IPS DF 19.7 (cell line): ENCODE measurements at places on chromosomes 13 and 19.

DNA sequence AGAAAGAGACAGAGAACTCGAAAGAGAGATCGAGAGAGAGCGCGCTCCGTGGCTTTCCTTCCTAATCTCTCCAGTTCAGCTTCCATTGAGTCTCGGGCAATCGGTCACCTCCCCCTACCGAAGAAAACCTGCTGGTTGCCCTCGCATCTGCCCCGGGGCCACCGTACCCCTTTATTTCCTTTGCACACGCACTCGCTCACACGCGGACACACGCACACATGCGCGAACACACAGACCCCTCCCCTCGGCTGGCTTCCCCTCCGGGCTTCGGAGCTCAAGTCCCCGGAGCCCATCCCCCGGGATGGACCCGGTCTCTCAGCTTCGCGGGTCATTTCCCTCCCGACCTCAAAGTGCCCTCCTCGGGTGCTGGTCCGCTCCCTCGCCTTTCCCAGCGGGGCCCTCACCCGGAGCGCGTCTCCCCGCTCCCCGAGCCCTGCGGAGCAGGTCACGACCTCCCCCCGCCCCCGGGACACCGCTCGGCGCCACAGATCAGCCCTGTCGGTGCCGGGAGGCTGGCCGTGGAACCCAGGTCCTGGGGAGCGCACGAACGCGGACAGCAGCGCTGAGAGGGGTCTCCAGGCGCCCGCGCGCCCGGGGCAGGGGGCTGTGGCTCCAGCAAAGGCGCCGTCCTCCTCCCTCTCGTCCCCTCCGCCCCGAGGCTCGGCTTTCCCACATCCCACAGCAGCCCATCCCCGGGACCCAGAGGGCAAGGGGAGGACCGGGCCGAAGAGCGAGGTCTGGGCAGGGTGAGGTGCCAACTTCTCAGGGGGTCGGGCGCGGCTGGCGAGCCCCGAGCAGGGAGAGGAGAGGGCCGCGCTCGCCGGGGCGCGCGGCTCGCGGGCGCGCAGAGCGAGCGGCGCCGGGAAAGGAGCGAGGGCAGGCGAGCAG is 1.8 kb downstream of the DACH1 start:
- no peak for DNase-seq

DNA sequence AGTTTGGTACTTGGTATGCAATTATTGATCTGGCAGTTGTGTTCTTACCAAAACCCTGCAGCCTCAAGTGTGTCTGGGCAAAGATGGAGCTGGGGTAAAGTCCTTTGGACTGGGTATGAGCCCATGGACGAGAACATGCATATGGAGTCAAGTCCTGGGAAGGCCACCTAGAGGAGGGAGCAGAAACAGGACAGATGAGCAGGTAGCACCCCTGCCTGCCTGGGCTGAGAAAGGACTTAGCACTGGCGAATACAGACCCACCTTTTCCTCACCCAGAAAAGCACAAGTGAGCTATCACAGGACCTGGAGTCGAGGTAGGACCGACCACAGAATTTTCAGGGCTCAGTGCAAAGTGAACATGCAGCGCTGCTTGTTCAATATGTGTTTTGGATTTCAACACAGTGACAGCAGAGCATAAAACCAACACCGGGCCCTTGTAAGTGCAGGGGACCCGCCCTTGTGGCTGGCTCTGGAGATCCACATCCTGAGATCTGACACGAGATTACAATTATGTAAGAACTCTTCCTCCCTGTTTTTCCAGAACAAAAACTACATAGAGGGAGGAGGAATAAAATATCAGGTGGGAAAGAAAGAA is 25.9 kb downstream of the IGFL2 start:
- no peak for DNase-seq

DNA sequence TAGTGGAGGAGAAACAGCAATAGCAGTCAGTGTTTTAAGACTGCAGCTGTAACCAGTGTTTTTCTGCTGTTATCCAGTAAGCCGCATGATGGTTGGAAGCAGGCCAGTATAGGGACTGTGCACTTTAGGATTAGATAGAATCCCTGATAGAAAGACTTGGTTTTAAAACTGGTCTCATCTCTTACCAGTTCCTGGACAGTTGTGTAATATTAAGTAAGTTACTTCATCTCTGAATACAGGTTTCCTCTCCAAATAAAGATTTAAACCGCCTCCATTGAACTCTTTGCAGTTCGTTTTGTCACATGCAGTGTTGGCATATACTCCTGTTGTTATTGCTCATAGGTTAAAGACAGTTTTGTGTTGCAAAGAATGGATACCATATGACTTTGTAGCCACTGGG is 25.6 kb downstream of the URI1 start:
- no peak for DNase-seq

DNA sequence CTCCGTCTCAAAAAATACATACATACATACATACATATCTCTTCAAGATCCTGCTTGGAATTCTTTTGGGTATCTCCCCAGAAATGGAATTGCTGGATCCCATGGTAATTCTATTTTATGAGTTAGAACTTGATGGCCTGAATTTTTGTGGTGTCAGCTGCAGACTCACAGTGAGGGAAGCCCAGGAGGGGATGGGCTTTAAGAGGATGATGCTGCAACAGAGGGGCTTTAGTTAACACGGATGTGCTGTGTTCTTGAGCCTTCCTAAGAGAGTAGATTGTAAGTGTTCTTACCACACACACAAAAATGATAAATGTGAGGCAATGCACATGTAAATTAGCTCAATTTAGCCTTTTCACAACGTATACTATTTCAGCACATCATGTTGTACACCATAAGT is 31.8 kb downstream of the CACNG6 start:
- DNase-seq: no peak

- DNase-seq: no peak
Measured at GRCh38 chr13:98972627-98973026, 5.2 kb downstream of the DOCK9 start.

- no peak for DNase-seq
Measured at GRCh38 chr13:98570929-98571372, 6.0 kb downstream of the STK24 start.

DNA sequence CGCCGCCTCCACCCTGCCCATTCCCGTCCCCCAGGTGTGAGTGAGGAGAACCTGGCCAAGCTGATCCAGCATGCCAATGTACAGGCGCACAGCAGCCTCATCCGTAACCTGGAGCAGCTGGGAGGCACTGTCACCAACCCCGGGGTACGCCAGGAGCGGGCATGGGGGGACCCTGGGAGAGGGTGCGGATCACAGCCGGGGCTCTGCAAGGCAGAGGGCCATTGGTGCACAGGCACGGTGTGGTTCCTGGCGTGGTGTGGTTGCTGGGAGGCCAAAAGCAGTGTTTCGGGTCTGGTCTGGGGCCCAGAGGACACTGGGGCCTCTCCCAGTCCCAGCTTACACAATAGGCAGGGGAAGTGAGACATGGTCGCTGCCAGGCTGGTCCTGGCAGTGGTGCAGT is 8.3 kb downstream of the STXBP2 start:
- no peak for DNase-seq

DNA sequence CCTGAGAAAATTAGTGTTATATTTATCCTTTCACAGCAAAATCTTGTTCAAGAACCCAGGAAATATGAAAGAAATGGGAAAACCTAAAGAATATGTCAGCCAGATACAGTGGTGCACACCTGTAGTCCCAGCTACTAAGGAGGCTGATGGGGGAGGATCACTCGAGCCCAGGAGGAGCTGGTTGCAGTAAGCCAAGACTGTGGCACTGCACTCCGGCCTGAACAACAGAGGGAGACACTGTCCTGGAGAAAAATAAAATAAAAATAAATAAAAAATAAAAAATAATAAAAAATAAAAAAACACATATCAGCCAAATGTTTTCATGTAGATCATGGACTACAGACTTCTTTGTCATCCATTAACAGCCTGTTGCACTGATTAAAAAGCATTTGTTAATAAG is 244.8 kb upstream of the KLHL1 start:
- DNase-seq: no peak

DNA sequence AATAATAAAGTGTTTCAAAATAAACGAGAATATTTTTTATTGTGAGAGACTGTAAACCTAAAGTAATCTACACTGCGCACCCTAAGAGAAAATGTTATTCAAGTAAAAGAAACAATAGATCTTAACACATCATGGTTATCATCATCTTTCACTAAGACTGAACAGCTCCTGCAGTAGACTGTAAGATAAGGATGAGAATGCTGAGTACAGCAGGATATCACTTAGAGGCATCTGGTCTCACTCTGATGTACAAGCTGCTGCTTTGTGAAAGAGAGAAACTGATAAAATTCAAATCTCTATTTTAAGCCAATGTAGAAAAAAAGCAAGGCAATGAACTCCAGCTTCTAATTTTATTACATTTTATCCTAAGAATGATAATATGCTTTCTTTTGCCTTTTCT is 261.7 kb upstream of the HTR2A start:
- no peak for DNase-seq

DNA sequence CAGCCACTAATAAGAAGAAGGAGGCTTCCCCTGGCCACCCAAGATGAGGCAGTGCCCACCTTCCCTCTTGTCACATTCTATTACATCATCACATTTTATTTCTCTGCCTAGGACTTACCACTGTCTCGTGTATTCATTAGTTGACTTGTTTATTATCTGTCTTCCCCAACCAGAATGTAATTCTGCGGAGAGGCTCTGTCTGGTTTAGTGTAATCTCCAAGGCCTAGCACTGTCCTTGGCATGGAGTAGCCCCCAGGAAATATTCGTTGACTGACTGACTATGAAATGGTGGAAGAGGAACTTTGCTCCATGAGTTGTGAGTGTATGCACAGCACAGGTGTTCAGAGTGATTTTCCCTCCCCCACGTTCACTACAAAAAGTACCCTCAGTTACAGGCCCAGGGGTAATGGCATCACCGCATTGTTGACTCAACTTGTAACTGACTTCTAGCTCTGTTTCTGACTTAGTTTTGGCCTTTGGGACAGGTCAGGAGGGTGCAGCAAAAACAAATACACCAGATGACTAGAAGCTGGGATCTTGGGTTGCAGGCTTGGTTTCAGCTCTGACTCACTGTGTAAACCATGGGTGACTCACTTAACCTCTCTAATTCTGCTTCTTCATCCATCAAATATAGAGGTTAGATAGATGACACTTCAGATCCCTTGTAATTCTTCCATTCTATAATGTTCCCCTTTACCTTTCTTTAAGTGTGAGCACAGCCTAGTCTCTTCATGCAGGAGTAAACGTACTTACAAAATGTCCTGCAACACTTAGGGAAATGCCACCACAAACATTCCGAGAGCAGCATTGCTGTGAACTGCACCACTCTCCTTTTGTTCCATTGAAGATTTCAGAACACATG is 229.7 kb downstream of the KCNRG start:
- no peak for DNase-seq

DNA sequence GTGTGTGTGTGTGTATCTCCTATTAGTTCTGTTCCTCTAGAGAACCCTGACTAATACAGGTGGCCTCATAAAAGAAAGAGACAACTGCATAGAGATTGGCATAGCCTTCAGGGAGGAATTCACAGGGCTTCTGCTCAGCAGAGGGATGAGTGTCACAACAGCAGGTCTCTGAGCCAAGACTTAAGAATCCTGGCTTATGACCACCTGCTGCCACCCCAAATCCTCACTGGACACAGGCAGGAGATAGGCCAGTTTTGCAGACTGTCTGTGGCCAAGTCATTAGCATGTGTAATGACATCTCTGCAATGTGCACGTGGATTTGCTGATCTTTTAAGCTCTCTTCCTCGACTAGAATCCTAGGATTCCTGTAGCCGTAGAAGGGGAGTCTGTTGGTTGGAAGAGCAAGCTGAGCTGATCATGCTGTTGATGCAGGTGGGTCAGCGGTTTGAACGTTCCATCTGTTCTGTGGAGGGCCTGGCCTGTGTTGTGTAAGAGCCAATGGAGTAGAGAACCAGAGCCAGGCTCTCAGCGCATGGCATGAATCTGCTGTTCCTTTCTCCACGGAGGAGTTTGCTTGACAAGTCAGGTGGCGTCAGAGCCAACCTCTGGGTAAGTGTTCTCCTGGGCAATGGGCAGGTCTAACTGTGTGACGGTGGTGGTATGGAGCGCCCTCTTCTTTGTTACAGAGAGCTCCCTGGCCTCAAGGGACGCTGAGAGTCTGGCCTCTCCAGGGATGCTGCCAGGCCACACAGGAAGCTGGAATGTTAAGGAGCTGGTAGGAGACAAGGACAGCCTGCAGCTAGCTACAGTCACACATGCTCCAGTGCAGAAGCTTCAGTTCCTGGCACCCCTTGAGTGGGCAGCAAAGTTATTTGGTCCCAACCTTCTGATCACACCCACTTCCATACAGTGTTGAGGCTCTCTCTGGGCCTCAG is 503.1 kb downstream of the FOXO1 start:
- no peak for DNase-seq

- DNase-seq: no peak
Measured at GRCh38 chr13:60969656-60970055, 446.0 kb downstream of the PCDH20 start.

- DNase-seq: no peak
Measured at GRCh38 chr19:16160943-16161560, 12.3 kb downstream of the CIB3 start.

DNA sequence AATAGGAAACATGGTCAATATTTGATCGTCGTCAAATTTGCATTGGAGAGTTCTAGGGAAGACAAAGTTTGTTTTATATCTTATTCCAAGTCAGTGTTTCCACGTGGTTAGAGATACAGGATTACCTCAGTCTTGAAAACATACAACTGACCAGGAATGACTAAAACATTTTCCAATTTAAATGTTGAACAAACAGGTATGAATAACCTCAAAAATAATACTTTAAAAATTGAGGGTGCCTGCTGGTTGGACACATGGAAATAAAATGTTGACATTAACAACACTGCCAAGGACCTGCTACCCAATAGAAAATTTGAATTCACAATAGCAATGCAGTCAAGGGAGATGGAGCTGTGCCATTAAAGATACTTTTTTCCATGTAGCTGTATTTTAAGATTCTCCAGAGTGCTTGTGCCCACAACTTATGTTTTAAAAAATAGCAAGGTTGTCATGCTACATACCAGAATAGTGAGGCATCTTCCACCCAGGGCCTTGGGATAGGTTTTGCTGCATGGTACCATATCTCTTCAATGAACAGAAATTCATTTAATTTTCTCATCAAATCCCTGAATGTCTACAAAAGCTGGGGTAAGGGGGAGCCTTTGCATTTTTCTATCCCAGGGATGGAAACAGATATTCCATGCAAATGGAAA is 260.8 kb downstream of the EFNB2 start:
- no peak for DNase-seq

GRCh38 chr13:37918116-37918714 is 48.6 kb upstream of the TRPC4 start:
- DNase-seq: no peak

- DNase-seq: no peak
Measured at GRCh38 chr13:112902669-112903068, 66.3 kb upstream of the MCF2L start.

- no peak for DNase-seq
Measured at GRCh38 chr19:42554046-42554575, 25.8 kb upstream of the CEACAM1 start.

DNA sequence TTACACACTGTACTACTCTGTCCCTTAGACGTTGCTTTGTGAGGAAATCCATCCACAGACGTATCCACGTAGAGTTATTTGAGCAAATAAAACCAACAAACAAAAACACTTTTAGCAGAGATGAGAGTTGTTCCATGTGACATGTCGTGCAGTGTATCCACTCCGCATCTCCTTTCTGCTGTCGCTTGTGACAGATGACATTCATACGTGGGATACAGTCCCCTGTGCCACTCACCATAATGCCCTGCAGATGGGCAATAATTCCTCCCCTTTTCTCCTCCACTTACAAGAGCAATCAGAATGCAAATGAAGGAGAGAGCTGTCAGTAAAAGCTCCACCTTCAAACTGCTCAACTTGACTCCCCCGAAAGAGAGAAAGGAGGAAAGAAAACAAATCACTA is 26.0 kb downstream of the IRS2 start:
- DNase-seq: no peak
